ENCODE measurements at places on chromosomes 12 and 14.

DNA sequence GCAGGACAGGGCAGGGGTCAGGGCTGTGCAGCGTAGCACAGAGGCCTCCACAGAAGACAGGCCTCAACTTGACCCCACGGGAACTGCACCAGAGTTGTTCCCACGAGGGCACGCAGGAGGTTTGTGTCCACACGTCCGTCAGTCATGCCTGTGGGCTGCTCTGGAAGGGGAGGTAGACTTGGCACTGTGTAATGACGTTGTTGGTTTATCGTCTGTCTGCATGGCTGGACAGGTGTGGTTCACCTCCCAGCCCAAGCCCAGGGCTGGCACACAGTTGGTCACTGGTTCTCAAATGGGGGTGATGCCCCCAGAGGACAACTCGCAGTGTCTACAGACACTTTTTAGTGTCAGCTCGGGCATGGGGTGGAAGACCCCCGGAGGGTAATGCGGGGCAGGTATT, 45.8 kb downstream of the CCNK start:
- no peak for DNase-seq

GRCh38 chr14:63453443-63453936, 89.7 kb downstream of the PPP2R5E start:
- no peak for DNase-seq

DNA sequence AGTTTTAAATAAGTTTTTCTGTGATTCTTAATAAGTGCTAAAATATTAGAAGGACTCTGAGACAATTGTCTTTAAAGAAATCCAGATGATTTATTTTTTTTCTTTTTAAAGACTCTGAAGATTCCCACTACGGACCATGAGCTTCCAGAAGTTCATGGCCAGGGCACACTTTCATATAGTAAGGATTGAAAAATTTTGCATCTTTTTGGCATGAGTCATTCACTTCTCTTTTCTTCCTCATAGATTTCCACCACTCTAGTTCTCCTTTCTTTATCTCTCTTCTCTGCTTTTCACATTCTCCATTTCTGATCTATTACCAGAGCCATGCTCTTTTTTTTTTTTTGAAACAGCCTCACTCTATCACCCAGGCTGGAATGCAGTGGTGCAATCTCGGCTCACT, 385.8 kb downstream of the FLRT2 start:
- DNase-seq = no peak

DNA sequence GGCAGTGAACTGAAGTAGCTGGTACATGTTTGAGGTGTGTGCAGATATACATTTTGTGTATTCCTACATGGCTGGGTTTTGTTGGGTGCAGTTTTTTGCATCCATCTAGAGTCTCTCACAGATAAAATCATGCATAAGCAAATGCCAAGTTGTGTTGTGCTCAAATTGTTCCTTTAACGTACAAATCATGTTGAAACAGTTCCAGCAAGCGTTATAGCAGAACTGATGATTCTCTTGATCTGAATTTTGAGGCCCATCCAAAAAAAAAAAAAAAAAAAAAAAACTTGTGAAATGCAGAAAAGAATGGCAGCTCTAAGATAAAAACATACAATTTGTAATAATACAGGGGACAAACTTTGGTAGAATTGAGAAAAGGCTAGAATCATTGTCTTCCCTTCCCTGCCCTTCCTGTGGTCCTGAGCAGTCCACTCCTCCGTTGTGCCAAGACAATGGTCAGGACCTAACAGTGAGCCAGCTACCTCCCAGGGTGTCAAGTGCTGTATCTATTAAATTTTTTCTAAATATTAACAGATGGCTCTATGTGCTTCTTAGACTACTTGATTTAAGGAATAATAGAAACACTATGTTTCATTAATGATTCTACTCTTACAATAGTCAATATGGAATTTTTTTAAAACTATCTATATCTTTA, 122.1 kb downstream of the PLEKHA5 start:
- DNase-seq = no peak

GRCh38 chr12:115485967-115486366, 791.5 kb downstream of the MED13L start:
- DNase-seq = no peak

GRCh38 chr12:20950248-20950647, 139.7 kb downstream of the SLCO1B3 start:
- no peak for DNase-seq

GRCh38 chr12:76183459-76184186, 99.1 kb upstream of the NAP1L1 start:
- no peak for DNase-seq

- DNase-seq = no peak
Observed at GRCh38 chr14:88296351-88296750, 26.7 kb downstream of the KCNK10 start.

DNA sequence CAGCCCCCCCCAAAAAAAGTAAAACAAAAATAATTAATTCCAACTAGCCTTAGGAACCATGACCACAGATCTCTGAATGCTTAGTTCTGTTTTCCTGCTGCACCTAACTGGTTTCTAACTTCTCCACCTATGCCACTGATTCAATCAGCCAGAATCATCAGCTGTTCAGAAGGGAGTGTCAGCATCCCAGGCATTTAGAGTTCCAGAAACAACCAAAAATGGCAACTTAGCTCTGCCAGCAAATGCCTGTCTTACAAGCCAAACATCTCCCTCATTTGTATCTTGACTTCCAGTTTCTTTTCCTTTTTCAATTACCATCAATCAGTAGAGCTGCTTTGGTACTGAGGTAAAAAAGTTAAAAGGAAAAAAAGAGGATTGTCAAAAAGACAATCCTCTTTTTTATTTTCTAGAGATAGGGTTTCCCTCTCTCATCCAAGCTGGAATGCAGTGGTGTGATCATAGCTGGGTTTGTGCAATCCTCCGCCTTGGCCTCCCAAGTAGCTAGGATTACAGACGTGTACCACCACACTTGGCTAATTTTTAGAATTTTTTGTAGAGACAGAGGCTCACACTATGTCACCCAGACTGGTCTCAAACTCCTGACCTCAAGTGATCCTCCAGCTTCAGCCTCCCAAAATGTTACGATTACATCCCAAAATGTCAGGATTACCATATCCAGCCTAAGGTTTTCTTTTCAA, 45.2 kb upstream of the ISM2 start:
- DNase-seq = no peak

DNA sequence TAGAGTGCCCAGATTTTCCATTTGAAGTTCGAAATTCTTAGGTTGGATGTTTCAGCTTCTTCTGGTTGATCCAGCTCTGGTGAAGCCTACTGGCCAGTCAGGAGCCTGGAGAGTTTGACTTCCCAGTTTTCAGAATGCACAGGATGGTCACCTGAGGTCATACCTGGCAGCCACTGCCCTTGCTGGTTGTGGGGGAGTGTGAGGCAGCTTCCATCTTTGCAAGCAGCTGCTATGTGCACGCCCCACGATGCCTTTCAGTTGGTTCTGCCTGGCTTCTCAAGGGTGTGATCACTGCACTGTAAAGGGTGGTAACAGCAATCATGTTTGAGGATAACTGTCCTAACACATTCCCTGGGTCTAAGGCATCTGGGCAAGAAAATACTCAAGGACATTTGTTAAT, 15.4 kb downstream of the CCDC92 start:
- DNase-seq = no peak

GRCh38 chr12:24379861-24380521, 430.5 kb upstream of the SOX5 start:
- no peak for DNase-seq

GRCh38 chr14:32932302-32932913, 6.3 kb upstream of the NPAS3 start:
- DNase-seq = no peak

- DNase-seq = no peak
Observed at GRCh38 chr14:87255058-87255457, 737.9 kb downstream of the GALC start.

DNA sequence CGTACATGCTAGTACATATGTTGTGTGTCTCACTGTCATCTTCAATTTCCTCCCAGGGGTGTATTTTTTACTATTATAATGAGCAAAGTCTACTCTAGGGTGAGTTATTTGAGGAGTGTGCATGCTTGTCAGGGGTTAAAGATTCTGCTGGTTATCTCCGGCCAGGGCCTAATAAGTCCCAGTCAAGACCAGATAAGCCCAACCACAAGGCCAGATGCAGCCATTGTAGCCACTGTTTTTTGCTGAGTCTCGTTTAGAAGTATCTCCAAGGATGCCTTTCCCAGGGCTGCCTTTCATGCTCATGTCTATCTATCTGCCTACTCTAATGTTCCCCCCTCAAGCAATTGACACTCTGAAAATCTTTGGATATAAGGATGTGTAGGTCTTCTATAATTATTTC, 300.5 kb downstream of the IPO8 start:
- no peak for DNase-seq

DNA sequence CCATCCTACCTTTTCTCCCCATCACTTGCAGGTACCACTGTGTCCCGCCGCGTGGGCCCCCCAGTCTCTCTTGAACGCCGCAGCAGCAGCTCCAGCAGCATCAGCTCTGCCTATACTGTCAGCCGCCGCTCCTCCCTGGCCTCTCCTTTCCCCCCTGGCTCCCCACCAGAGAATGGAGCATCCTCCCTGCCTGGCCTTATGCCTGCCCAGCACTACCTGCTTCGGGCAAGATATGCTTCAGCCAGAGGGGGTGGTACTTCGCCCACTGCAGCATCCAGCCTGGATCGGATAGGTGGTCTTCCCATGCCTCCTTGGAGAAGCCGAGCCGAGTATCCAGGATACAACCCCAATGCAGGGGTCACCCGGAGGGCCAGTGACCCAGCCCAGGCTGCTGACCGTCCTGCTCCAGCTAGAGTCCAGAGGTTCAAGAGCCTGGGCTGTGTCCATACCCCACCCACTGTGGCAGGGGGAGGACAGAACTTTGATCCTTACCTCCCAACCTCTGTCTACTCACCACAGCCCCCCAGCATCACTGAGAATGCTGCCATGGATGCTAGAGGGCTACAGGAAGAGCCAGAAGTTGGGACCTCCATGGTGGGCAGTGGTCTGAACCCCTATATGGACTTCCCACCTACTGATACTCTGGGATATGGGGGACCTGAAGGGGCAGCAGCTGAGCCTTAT, 9.2 kb downstream of the ARHGAP9 start:
- no peak for DNase-seq

DNA sequence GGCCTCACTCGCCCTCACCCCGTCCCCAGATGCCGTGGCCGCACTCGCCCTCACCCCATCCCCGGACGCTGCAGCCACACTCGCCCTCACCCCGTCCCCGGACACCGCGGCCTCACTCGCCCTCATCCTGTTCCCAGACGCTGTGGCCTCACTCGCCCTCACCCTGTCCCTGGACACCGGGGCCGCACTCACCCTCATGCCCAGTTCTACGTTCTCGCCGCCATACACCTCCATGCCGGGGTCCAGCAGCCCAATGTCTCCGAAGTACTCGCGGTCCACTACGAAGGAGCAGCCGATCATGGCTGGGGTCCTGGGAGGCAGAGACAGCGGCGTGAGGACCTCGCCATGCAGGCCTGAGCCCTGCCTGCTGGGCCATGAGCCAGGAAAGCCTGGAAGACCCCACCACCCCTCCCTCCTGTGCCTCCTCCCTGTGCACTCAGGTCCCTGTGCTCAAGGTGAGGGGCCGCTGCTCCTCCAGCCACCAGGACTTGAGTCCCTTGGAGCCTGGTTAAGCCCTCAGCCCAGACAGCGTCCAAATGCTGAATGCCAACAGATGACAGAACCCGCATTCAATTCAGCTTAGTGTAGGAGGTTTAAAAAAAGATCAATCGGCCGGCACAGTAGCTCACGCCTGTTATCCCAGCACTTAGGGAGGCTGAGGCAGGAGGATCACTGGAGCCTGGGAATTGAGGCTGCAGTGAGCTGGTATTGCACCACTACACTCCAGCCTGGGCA, 81.5 kb downstream of the GALNT9 start:
- DNase-seq = no peak

DNA sequence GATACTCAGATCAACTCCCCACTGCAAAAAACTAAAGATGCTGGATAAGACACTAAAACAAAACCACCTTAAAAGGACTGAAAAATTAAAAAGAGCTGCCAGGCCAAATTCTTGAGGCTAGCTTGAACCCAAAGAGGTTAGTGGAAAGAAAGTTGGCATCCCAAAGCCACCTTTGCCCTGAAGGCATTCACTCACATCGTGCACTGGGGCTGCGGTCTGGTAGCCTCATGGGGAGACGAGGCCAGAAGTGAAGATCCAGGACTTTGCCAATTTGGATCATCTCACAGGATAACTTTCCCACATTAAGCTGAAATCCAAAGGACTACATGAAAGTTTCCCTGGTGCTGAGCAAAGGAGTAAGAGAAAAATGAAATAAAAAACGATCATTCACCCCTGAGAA, 63.9 kb downstream of the EFCAB11 start:
- DNase-seq = no peak

- no peak for DNase-seq
Observed at GRCh38 chr14:76320975-76321374, 55.0 kb upstream of the ESRRB start.

DNA sequence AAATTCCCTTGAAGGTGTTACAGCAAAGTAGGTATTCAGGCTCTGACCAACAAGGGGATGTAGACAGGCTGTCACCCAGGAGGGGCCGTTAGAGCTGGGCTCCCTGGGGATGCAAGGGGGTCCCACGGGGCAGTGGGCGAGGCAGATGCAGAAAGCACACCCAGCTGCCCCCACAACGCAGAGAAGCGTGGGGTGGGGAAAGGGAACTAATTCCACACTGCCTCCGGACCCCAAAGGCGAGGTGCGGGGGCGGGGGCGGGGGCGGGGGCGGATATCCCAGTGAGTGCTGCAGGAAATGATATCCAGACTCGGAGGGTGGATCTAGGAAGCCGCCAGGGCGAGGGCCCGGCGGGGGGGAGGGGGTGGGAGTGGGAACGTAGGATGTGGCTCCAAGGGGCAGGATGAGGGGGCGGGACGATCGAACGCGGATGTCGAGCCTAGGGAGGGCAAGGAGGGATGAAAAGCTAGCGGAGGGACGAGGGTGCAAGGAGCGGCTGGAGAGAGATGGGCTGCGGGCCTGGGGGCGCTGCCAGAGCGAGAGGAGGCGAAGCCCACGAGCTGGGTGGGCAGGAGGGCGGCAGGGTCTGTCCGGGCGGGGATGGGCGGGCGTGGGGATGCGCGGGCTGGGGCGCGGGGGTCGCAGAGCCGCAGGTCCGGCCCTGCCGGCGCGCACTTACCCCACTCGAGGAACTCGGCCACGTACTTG, 874 bp downstream of the CDC42BPB start:
- DNase-seq = no peak

DNA sequence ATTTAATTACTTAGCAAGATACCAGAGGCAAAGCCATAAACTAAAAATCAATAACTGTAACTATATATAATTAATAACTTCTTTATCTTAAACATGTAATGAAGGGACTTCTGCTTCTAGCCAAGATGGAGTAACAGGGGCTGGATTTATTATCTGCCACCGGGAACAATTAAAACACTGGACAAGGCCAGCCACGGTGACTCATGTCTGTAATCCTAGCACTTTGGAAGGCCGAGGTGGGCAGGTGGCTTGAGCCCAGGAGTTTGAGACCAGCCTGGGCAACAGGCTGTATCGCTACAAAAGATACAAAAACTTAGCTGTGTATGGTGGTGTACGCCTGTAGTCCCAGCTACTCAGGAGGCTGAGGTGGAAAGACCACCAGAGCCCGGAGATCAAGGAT, 113.6 kb downstream of the TAOK3 start:
- DNase-seq = no peak

DNA sequence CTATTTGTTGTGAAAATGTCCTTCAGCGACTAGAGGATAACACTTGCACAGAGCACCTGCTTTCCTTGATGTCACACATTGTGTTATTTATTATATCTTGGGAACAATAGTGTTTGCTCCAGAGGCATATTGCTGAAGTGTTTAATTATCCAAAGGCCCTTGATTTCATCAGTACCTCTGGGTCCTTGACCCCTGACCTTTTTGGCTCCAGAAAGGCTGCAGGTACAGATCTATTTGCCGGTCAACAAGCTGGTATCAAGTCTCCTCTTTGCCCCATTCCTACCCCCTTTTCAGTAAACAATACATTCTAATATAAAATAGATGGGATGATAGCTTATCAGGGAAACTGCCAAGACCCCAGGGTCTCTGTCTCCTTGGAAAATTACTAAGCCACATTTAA, 206.8 kb downstream of the DACT1 start:
- DNase-seq = no peak

Data from NCI-H1048 (cell line).